Amniotic stem cell (primary cell): ENCODE measurements at places on chromosomes 2 and 18.
A peak's percentile ranks its signal among the peaks of the same experiment; 100 is the strongest.

GRCh38 chr2:73997813-73998212, 13.1 kb downstream of the TET3 start:
- DNase-seq: no peak

DNA sequence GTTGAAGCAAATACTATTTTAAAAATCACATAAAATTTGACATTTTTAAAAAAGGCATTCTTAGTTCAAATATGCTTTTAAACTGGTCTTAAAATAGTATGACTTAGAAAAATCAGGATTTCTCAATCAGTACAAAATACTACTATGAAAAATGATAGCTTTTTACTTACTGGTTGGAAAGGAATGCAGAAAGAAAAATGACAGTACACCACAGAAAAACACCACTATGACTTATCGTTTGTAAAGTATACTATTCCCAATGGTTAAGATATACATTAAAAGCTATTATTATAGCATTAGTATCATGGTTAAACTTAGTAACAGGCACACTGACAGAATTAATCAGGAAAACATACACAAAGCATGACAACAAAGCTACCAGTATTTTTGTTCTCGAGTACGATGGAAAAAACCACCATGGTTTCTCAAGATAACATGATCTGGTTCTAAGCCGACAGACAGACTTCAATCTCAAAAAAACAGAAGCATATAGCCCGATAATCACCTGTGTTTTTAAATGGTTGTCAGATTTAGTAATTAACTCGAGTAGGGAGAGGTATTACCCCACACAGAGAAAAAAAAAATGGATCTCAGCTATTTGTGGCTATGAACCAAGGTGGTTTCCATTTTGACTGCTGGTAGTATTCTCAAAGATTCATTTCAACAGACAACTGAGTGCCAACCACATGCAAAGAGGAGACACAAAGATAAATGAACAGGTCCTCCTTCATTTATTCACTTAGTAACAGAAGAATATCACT, 39.1 kb downstream of the CUL3 start:
- peak; percentile 11 for DNase-seq

- no peak for DNase-seq
These were observed 182.3 kb downstream of the INO80D start for GRCh38 chr2:205903549-205904129.

GRCh38 chr2:119756837-119757236, 2.9 kb upstream of the PTPN4 start:
- DNase-seq: peak; percentile 46

- DNase-seq: no peak
These were observed 90.4 kb downstream of the CYP26B1 start for GRCh38 chr2:72057308-72057707.

DNA sequence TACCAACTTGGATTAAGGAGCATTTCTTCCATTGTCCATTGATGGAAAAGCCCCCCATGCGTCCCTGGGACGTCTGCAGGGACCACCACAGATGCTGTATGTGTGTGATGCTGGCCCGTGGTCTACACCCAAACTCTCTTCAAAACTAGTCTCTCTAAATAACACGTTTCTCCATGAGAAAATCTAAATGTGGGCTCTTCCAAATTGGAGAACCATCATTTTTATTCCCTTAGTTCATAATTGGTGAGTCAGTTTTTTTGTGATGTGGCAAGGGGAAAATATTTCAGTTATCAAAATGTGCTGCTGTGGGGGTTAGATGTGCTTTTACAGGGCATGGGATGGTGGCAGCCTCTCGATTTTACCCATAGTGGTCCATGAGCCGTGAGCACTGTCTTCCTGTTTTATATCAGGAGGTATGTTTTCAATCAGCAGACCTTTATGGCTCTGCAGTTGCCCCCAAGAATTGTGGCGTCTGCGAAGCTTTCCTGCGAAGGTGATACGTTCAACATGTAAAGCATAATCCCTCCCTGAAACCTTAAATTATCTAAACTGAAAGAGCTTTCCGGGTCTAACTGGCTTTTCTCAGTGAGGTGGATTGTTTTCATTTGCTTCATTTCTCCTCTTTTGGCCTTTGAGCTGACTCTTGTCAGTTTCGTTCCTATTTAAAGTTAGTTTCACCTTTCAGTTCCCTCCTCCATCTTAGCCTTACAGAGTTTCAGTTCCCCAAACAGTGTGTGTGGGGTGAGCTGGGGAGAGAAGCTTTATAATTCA, 78.4 kb downstream of the SETBP1 start:
- DNase-seq: no peak

DNA sequence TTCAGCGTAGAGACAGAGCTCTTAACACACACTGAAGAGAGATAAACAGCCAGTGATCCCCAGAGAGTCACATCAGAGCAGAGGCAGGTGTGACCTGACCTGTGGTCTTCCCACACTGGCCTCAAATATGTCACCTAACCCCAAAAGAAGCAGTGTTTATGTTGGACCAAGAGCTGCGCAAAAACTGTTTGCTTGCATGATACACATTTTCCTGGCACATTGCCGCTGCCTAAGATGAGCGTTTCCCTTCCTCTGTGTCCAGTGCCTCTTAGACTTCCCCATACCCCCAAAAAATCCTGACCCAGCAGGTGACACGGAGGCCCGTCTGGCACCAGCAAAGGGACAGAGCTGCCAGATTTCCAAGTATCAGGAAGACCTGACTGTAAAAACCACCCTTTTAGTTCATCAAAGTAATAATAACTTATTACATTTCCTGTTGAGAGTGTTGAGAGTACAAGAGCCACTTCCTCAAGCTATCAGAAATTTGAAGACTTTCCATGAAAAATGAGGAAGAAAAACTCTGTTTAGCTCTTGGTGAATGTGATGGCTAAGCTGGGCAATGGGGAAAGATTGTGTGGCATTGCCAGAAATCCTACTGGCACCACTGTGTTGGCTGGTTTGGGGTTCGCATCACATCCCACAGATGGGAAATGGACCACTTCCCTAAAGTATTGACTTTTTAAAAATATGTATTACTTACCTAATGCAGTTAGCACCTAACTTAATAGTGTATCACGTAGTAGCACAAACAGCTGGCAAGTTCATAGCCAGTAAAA, 6.7 kb downstream of the TNFRSF11A start:
- no peak for DNase-seq

DNA sequence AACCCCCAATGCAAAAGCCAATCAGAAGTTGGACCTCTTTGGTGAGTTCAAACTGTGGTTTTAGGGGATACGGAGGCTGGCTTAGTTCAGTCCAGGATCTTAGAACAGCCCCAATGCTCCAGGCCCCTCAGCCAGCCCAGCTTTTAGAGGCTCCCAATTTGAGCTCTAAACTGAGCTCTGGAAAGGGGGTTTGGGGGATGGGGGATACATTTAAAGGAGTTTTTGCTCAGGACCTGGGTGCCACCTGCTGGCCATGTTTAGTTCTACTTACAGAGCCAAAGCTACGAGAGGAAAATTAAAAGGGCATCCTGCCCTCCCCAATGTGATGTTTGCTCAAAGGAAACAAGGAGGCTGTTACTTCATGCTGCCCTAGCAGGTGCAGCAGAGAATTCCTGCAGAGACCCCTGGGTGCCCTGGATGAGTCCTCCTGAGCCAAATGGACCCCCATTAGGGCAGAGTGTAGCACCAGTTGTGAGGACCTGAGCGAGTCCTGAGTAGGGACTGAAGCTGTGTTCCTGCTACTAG, 15.9 kb upstream of the TMEM214 start:
- peak; percentile 50 for DNase-seq

DNA sequence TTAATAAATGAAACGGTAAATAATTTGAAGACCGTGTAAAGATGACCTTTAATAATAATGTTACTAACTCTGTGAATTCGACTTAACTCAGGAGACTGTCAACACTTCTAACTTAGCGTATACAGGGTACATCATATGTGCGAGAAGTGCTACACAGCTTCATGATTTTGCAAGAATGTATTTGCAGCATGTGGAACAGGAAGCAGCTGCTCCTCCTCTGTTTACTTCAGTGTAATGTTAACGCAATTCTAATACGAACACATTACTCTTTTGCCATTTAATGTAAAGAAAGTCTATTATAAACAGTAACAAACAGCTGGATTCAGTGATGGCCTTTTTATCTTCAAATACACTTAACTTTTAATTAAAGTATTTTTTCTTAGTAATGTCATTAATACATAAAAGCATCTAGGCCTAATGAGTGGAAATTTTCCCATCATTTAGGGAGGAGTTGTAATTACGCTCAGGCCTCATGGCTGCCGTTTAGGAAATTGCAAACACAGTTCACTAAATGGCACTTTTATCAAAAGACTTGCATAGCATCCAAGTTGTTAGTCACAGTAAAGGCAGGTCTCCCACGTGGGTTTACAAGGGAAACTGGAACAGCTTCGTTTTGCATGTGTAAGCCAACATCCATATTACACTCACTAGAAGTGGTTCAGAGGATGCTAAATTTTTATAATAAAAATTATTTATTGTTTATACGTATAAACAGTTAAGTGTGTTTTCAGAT, 635.7 kb downstream of the FBXO15 start:
- no peak for DNase-seq

DNA sequence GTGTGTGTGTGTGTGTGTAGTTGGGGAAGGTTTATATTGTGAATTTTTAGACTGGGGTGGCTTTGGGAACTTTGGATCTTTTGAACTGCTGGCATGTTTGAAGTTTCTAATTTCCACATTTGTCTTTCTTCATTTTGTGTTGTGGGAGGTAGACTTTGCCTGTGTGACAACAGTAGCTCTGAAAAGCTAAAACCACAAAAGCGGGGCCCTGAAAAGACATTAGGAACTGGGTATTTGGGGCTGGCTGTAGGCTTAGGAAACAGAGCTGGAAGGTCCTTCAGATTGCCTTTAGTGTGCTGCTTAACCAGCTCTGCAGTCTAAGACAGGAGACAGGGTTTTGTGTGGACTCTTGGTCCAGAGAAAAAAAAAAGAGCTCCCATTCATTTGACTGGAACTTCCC, 27.2 kb upstream of the DOCK10 start:
- no peak for DNase-seq

DNA sequence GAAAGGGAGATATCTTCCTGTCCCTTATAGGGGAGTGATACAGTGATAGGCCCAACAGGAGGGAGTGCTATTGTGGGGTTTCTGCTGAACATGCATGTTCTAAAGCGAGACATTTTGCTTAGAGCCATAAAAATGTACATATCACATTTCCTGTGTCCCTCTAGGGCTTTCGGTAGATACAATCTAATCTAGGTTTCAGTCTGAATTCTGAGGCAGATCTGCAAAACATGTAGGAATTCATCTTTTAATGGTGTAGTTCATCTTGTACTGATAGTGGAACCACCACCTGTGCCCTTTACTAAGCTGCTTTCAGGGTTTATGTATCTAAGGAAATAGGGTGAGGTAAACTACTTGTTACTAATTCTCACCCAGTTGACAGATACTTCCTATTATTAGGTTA, 73.8 kb downstream of the SPTBN1 start:
- DNase-seq: no peak

GRCh38 chr2:204507636-204508035, 37.6 kb upstream of the PARD3B start:
- DNase-seq: no peak

GRCh38 chr2:52335727-52336126, 1303.8 kb upstream of the NRXN1 start:
- DNase-seq: no peak
